Activated B cell treated with CpG ODN at 0.5 μM for 24 hours (primary cell): ENCODE measurements at places on chromosomes 12 and 14.

GRCh38 chr12:66025477-66025876 lies 105.1 kb downstream of the LLPH start:
- DNase-seq: no peak

- no peak for DNase-seq
Observed at GRCh38 chr12:75766263-75767160, 255.1 kb upstream of the KRR1 start.

GRCh38 chr14:63938198-63939005 lies 85.6 kb downstream of the SYNE2 start:
- no peak for DNase-seq

GRCh38 chr12:49535921-49536525 lies 2.8 kb upstream of the KCNH3 start:
- DNase-seq: no peak

DNA sequence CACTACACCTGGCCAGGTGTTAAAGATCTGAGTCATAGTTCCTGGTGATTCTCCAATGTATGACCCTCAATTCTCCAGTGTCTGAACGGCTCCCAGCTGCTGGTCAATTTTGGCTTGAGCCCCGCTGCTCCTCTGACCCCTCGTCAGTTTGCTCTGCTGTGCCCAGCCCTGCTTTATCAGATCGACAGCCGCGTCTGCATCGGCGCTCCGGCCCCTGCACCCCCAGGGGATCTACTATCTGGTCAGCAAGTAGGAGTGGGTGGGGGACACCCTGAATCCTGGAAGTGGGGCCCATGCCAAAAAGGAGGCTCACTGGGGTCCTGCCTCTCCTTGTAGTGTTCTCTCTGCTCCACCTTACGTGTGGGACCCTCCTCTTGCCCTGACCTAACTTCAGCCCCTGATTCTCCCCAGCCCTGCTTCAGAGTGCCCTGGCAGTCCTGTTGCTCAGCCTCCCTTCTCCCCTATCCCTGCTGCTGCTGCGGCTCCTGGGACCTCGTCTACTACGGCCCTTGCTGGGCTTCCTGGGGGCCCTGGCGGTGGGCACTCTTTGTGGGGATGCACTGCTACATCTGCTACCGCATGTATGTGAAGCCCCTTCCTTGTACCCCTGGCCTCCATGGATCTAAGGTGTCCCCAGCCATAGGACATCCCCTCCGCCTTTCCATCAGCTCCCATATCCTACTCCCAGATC lies 5.0 kb downstream of the SLC39A5 start:
- DNase-seq: no peak

DNA sequence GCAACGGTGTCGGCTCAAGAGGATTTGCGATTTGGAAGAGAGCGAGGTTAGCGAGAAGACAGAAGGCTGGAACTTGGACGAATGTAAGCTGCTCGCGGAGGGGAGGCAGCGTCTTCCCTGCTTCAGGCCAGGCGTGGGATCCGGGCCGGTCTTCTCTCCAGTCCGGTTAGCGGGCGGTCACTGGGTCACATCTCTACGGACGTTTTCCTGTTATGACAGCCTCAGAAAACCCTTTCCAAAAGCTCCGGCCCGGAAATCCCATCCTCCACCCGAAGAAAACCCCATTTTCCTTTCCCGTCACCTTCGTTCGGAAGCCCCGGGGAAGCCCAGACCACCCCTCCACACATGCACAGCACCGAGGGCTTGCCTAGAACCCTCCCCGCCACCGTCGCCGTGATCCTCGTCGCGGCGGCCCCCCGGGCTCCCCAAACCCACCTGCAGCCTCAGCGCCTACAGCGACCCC lies 268 bp downstream of the NDUFB1 start:
- DNase-seq: peak; percentile 68

DNA sequence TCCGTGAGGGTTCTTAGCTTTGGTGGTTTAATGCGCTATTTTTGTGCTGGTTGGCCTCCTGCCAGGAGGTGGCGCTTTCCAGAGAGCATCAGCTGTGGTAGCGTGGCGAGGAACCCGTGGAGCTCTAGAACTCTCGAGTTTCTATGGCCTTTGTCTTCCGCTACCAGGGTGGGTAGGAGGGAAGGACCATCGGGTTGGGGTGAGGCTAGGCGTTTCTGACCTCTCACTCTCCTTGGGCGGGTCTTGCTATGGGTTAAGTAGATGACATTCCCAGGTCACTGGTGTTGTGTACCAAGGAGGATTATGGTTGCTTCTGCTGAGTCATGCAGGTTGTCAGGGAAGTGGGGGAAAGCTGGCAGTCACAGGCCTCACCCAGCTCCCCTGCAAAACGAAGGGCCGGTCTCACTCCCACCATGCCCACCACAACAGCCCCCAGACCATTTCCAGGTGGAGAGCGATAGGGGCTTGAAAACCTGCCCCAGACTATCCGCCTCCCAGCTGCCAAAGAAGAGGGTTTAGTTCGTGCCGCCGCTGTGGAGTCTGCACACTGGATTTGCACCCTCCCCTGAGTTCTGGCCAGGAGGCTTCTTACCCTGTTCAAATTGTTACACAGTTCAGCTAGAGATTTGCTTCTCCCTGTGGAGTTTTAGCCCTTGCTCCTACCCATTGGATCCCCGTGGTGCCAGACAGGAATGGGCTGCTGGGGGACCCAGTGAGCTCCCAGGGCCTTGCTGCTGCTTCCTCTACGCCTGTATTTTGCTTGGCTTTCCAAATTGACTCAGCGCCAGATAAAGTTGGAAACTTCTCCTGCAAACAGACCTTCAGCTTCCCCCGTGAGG lies 21.9 kb downstream of the RNFT2 start:
- no peak for DNase-seq

- no peak for DNase-seq
Observed at GRCh38 chr12:5908251-5908650, 36.8 kb downstream of the ANO2 start.
